HCT116 (cell line): ENCODE measurements at places on chromosomes 16 and 17.

DNA sequence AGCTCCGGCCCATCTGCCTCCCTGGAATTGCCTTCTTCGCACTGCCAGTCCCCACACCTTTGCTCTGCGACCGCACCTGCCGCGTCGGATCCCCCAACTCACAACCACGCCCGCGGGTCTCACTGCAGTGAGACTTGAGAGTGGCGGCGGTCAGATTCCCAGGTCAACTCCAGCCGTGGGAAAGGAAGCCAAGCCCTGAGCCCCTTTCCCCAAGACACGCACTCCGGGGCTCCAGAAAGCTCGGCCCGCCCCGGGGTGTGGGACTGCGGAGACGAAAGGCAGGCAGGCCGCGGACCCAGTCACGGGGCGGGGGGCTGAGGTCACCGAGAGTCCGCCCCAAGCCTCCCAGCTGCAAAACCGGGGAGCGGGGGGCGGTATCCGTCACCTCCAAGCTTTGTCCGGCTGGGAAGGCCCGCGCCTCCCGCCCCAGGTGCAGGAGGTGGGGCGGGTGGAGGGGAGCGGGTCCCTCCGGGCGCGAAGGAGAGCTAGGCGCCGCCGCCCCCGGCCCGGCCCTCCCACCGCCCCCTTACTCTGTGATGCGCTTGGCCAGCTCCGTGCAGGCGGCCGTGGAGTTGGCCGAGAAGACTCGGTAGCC is 615 bp downstream of the PRPSAP1 start:
- no peak for DNase-seq

- DNase-seq: no peak
Measured at GRCh38 chr16:72938795-72939164, 109.1 kb downstream of the ZFHX3 start.

GRCh38 chr16:27312580-27313421 is 973 bp upstream of the IL4R start:
- DNase-seq: no peak

- DNase-seq: no peak
Measured at GRCh38 chr16:67137605-67138004, 13.2 kb downstream of the B3GNT9 start.

DNA sequence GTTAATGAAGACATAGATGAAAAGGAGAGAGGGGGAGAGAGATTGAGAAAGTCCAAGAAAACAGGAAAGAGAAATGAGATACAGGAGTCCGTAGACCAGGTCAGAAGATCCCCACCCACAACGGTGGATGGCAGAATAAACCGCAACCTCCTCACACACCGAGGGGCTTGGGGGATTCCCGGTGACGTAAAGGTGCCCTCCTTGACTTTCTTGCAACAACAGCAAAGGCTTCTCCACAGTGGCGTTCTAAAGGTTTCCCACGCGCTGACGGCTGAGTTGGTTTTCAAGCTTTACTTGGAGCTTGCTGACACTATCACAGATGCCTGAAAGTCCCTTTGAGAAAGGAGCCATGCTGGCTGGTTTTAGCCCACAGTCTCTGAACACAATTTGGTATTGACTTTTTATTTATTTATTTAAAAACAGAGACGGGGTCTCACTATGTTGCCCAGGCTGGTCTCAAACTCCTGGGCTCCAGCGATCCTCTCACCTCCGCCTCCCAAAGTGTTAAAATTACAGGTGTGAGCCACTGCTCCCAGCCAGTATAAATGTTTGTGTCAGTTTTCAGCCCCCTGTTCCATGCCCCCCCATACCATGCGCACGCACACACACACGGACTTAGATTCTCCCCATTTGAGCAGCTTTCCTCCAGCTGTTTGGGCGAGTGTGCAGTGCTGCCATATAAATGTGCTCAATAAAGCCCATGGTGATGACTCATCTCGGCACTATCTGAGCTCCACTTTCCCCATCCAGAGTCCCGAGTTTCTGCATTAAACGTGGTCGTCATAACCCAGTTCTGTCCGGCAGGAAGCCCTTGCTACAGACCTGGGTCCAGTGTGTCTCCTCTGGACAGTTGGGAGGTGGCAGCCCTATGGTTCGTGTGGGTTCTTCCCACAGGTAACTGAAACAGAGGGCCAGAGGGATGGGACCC is 33.0 kb upstream of the SEC14L1 start:
- no peak for DNase-seq

DNA sequence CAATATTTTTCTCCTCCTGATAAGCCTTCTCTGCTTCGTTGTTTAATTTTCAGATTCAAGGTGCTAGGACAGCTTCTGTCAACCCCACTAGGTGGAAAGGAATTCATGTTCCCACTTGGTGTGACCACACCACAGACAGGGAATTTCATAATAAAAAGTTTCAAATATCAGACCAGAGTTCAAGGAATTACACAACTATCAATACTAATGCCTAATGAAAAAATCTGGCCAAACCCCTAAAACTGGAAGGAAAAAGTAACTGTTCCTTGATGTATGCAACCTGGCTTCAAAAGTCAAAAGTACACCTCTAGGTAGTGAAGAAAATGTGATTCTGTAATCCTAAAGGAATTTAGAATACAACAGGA is 87.8 kb upstream of the CORO6 start:
- no peak for DNase-seq

- no peak for DNase-seq
Measured at GRCh38 chr16:72482695-72483094, 310.7 kb upstream of the PMFBP1 start.

DNA sequence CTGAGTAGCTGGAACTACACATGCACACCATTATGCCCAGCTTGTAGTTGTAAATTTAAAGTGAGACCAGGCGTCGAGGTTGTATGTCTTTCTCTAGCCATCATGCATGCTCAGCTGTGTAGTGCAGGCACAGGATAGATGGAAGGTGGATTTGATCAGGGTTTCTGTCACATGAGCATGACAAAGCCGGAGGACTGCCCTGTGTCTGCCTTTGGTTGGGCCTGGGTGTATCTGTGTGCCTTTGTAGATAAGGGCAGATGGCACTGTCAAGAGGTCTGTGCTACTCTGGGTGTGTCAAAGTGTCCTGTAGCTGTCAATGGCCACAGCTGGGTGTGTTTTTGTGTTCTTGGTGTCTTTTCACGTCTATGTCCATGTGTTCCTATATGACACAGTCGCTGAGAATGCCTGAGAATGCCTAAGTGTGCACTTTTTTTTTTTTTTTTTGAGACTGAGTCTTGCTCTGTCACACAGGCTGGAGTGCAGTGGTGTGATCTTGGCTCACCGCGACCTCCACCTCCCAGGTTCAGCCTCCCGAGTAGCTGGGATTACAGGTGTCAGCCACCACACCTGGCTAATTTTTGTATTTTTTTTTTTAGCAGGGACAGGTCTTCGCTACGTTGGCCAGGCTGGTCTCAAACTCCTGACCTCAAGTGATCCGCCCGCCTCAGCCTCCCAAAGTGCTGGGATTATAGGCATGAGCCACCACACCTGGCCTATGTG is 4.1 kb upstream of the NAGS start:
- DNase-seq: no peak

DNA sequence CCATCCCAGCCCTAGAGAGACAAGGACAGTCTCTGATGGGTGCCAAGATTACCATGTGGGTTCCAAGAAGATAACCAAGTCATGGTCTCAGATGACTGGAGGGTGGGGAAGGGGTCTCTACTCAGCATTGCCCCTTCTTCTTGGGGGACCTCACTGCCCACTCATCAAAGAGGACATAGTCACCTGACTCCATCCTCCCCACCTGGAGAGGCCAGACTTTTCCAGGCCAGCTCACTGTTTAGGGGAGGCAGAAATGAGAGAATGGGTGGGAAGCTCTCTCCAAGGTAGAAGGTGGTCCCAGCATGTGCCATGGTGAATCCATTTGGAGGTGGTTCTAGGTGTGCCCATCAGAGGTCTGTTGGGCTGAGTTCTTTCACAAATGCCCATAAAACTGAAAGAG is 20.7 kb upstream of the IL21R start:
- no peak for DNase-seq

DNA sequence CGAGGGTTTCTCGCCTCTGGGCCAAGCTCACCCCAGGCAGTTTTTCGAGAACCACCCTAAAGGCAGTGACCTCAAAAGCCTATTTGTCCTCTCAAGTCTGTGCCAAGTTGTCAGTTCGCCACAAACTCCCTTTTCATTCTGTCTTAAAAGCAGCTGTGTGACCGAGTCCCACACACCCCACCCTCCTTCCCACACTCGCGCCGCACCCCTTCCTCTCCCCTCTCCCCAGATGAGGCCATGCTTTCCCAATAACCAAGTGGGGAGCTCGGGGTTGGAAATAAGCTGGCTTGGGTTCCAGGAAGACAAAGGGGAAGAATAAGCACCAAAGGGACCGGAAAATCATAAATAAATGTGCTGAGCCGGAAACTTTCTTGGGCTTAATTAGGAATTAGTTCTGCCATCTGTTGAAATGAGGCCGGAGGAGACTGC is 36.7 kb downstream of the GRIN2C start:
- no peak for DNase-seq

- DNase-seq: no peak
Measured at GRCh38 chr16:87819983-87820382, 49.3 kb downstream of the SLC7A5 start.

- no peak for DNase-seq
Measured at GRCh38 chr16:13108126-13108525, 206.7 kb downstream of the SHISA9 start.

GRCh38 chr17:41885733-41886132 is 20.5 kb upstream of the KLHL11 start:
- no peak for DNase-seq

DNA sequence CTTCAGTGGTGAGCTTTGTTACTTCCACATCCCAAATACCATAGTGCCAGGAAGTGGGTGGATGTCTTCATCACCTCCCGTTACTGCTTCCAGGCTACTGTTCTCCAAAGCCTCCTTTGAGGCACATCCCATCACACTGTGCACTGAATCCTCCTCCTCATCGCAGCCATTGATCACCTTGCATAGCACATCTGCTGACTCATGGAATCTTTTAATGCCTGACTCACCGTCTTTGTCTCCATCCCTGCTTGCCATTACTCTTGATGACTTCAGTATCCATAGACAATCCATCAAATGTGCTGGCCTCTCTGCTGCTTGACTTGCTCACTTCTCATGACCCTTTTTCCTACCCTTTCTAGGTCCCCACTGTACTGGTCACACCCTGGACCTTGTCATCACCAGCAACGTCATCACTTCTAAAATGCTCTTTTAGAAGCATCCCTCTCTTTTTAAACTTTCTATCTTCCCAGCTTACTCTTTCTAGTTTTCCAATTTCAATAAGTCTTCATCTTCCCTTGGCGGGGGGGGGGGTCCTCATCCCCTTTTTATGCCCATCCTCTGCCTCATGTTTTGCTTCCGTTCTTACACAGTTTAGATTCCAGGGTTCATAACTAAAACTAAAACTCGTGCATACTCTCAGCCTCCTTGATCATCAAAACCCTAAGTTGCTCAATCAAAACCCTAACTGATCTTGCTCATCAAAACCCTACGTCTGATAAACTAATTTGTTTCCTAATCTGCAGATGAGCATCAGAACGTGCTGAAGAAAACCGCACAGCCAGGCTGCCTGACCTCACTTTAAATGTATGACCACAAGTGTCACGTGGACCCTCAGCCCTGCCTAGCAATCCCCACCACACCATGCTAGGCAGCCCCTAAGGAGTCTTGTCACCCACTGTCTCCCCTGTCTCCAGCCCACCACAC is 289.7 kb upstream of the ZFHX3 start:
- no peak for DNase-seq

GRCh38 chr16:58501242-58502131 is 1.5 kb downstream of the NDRG4 start:
- DNase-seq: no peak

DNA sequence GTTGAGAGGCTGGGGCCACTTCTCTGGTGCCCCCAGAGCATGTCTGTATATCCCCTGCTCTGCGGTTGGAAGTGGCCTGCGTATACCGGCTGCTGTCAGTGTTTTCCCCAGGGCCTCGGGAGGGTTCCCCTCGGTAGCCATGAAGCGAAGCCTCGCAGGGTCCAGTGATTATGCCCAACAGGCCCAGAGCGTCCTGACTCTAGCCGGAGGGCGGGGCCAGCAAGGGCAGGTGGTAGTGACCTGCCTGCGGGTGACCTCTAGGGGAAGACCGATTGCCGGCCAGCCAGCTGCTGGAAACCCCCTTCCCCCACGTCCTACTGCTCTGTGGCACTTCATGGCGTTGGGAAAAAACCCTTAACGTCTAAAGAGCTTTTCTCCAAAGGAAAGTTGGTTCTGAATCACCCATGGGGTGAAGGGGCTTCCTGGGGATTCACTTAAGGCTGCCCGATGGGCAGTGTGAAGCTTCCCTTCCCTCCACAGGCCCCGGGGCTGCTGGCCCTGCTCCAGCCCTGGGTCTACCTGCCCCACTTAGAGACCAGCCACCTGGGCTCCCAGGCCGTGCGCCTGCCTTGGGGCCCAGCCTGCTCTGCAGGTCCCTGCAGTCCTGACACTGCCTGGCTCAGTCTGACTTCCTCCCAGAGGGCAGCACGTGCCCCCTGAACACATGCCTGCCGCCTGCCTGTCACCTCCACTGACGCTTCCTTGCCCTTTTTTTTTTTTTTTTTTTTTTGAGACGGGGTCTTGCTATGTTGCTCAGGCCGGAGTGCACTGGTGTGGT is 72.8 kb downstream of the SOCS1 start:
- no peak for DNase-seq
